Caco-2 (cell line): ENCODE measurements at places on chromosomes 5 and 9. TPM values are rescaled to one million over a fixed set of nuclear protein-coding genes. Genes with fewer than 3 reads are reported as not detected.

The WDR38 gene
- not detected in 2 replicates for total RNA-seq

The TARS1 gene
- total RNA-seq, result 278 and 288 TPM in 2 replicates

- DNase-seq, result no peak
- peaks cover 12% of the 10 kb centered on the region; the same call in 1 of the 2 replicates for H3K4me1 ChIP-seq
- peak overlapping the region; percentile 57 for H3K4me3 ChIP-seq
- peak overlapping the region; percentile 91 for H3K27ac ChIP-seq
- no peaks in the 10 kb centered on the region for H3K36me3 ChIP-seq
Measured at GRCh38 chr5:176447591-176447977, 601 bp upstream of the FAF2 start.

The PRR7 gene
- total RNA-seq, result 4.7 and 5.7 TPM in 2 replicates

GRCh38 chr9:122991370-122991830 lies 42.1 kb upstream of the GPR21 start:
- no peak overlapping the region for H3K27ac ChIP-seq
- H3K27me3 ChIP-seq, result no peaks in the 10 kb centered on the region
- no peak for DNase-seq

GRCh38 chr5:53871775-53872174 lies 311.3 kb downstream of the NDUFS4 start:
- no peak for DNase-seq
- no peaks in the 10 kb centered on the region for H3K36me3 ChIP-seq
- no peaks in the 10 kb centered on the region for H3K4me1 ChIP-seq
- H3K27ac ChIP-seq, result no peak overlapping the region

The CCL19 gene
- total RNA-seq, result not detected in 2 replicates

- no peaks in the 10 kb centered on the region for H3K4me1 ChIP-seq
- no peak overlapping the region for H3K4me3 ChIP-seq
- H3K27me3 ChIP-seq, result no peaks in the 10 kb centered on the region
- H3K36me3 ChIP-seq, result no peaks in the 10 kb centered on the region
- DNase-seq, result no peak
Measured at GRCh38 chr9:13993632-13994185, 320.2 kb downstream of the NFIB start.

The CD14 gene
- total RNA-seq, result 11.5 and 13.3 TPM in 2 replicates

DNA sequence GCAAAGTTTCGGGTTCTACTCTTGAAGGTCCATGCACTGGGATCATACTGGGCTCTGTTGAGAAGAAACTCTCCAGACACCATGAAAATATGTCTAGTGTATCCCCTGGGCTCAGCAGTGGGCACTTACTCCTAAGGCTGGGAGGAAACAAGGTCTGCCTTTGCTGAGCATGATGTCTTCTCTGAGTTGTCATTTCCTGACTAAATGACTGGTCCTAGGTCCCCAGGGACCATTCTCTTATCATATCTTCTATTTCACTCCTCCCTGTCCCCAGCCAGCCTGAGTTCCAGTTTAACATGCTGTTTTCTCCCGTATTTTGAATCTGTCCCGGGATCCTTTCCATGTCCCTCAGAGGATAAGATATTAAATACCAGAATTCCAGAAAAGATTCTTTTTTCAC lies 225.4 kb downstream of the MTRR start:
- no peak for DNase-seq
- H3K4me3 ChIP-seq, result no peak overlapping the region
- no peak overlapping the region for H3K27ac ChIP-seq
- H3K36me3 ChIP-seq, result no peaks in the 10 kb centered on the region

DNA sequence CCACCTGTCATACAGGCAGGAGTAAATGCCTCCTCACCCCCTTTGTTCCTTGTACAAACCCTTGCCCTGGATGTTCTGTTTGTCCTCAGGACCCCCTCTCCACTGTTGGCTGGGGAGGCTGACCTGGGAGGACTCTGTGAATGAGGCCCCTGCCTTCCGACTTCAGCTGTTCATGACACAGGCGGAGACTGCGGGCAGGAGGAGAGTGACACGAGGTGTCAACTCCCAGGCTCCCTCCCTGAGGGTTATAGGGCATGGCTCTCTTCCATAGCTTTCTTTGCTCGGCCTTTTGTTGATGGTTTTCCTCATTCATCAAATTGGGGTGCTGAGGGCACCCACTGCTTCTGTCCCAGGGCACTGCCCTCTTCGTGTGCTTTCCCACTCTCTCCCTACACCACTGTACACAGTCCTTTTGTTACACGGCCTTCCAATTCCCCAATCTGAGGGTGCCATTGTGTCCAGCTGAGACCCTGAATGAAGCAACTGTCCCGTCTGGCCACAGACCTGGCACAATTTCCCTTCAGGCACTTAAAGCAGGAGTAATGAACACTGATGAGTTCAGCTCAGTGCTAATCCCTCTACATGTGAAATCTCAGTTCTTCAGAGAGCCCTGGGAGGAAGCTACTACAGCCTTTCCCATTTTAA lies 33.8 kb downstream of the KCNIP1 start:
- H3K4me3 ChIP-seq, result no peak overlapping the region
- H3K4me1 ChIP-seq, result no peaks in the 10 kb centered on the region
- H3K27me3 ChIP-seq, result no peaks in the 10 kb centered on the region
- H3K27ac ChIP-seq, result peak overlapping the region; percentile 12
- no peaks in the 10 kb centered on the region for H3K36me3 ChIP-seq

DNA sequence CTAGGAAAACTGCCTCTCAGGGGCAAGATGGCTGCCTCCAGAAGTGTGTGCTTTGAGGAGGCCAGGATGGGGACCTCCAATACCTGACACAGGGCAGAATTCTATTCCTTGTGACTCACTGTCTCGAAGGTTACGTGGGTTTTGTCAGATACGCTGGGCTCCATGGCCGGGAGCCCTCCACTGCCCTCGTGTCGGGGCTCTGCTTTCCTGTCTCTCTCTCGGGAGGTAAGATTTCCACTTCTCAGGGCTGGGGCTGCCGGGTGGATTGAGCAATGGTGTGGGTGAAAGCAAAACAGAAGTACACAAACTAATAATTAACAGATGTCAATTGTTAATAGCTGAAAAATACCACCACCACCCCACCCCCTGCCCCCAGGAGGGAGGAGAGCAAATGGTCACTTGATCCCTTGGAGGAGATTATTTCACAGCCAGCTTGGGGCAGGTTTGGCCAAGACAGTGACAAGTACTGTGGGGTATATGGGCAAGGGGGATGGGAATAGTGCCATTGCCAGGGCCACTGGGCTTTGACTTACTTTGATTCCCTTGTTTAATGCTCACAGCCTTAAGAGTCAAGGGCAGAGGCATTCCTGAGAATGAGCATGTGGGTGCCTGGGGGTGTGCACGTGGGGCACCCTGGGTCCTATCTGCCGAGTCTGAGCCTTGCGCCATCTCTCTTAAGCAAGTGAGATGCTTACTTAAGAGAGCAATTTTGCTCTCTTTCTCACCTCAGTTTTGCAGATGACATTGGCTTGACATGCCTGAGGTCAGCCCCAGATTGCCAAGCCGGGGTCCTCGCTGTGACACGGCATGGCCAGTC lies 28.8 kb upstream of the DAB2IP start:
- no peak overlapping the region for H3K4me3 ChIP-seq
- H3K27me3 ChIP-seq, result no peaks in the 10 kb centered on the region
- no peaks in the 10 kb centered on the region; the same call in 1 of the 2 replicates for H3K4me1 ChIP-seq
- no peak overlapping the region for H3K27ac ChIP-seq

- H3K4me3 ChIP-seq, result no peak overlapping the region
- no peak for DNase-seq
- H3K27me3 ChIP-seq, result no peaks in the 10 kb centered on the region; the same call in 1 of the 2 replicates
- no peaks in the 10 kb centered on the region for H3K36me3 ChIP-seq
- H3K4me1 ChIP-seq, result peaks cover 5% of the 10 kb centered on the region; the same call in 1 of the 2 replicates
Measured at GRCh38 chr9:7707934-7708333, 91.6 kb downstream of the DMAC1 start.

- no peak overlapping the region for H3K27ac ChIP-seq
- no peaks in the 10 kb centered on the region for H3K27me3 ChIP-seq
- no peaks in the 10 kb centered on the region for H3K4me1 ChIP-seq
- DNase-seq, result no peak
- H3K36me3 ChIP-seq, result no peaks in the 10 kb centered on the region; the same call in 1 of the 2 replicates
Measured at GRCh38 chr5:54537725-54538124, 20.2 kb downstream of the SNX18 start.

- H3K36me3 ChIP-seq, result no peaks in the 10 kb centered on the region
- H3K27me3 ChIP-seq, result no peaks in the 10 kb centered on the region
- DNase-seq, result no peak
- no peak overlapping the region for H3K27ac ChIP-seq
- H3K4me1 ChIP-seq, result no peaks in the 10 kb centered on the region
Measured at GRCh38 chr9:38521762-38522161, 97.5 kb upstream of the IGFBPL1 start.

- H3K27me3 ChIP-seq, result no peaks in the 10 kb centered on the region
- no peaks in the 10 kb centered on the region for H3K36me3 ChIP-seq
- no peak overlapping the region for H3K27ac ChIP-seq
Measured at GRCh38 chr5:476102-476813, 33.3 kb downstream of the EXOC3 start.

The SLC45A2 gene
- total RNA-seq, result 0.91 and 1.1 TPM in 2 replicates

DNA sequence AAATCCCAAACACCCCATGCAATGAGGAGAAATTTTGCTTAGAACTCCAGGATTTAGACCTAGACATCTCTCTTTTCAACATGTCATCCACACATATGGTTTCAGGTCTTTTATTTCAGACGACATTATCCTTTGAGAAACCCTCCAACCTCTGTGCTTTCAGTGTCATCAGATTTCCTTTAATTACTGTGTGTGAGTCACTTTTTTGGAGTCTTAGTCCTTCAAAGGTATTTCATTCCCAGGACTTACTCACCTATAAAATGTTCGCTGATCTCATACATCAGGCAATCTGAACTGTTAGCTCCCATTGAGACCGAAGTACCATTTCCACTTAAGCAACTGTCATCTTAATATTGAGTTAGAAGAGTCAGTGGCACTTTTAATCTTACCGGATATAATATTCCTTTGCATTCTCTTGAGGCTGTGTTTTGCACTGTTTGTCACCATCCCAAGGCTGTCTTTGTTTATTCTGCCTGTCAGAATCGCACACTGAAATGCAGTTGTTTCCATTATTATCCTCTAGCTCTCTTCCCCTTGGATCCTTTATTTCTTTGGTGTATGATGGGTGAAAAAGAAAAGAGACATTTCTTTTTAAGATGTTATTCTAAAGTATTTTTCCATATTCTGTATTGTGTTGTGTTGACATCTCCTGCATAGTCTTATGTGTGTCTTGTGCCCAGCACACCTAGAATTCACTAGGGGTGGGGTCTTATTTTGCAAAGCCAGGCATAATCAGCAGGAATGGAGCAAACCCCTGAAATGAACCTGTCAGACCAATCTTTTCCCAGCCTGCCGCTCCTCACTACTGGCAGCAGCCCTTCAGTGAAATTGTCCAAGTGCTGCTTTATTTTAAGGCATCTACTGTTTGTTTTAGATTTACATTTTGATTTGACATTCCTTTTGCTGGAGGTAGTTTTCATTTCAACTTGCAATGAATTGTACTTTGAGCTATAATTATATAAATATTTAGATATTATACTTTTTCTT lies 155.4 kb downstream of the PAM start:
- H3K4me3 ChIP-seq, result no peak overlapping the region
- H3K27ac ChIP-seq, result no peak overlapping the region
- no peaks in the 10 kb centered on the region for H3K27me3 ChIP-seq
- H3K36me3 ChIP-seq, result no peaks in the 10 kb centered on the region
- H3K4me1 ChIP-seq, result no peaks in the 10 kb centered on the region

The MZB1 gene
- not detected in 2 replicates for total RNA-seq

DNA sequence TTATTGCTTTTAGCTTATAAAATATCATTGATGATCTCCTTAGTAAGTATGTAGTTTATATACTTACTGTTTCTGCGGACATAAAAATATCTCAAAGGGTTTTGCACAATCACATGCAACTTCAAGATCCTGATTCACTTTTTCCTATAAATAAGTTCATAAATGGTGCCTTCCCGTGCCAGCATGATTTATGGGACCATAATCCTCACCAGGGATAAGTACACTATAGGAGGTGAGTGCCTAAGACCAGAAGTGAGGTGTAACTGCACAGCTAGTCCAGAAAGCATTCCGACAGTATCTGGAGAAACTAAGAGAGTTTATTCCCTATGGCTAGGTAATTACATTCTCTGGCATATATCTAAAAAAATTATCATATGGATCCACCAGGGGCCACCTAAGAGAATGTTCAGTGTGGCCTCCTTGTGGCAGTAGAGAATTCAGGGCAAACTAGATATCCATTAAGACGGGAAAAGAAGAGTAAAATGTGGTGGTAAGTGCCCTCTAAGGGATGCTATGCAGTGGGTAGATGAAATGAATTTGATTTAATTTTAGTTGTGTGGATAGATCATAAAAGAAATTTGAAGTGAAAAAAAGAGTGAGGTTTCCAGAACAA lies 402.5 kb upstream of the SLC24A2 start:
- H3K36me3 ChIP-seq, result no peaks in the 10 kb centered on the region
- no peak for DNase-seq
- no peaks in the 10 kb centered on the region for H3K27me3 ChIP-seq
- H3K4me3 ChIP-seq, result no peak overlapping the region

DNA sequence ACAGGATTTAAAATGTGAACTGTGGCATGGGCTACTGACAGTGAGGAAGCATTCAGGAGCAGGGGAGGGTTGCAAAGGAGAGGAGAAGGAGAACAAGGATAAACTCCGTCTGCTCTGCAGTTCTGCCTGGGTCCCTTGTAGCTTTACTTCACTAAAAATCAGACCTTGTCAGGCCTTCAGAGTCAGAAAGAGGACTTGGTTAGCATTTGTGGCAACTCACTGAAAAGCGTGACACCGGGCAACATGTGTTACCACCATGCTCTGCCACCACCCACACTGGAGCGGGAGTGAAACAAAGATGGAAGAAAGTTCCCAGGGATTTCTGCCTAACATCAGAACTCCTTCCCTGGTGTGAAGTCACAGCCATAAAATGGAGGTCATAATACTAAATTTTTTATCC lies 19.3 kb downstream of the FYB1 start:
- H3K4me1 ChIP-seq, result peaks cover 42% of the 10 kb centered on the region
- no peak for DNase-seq
- H3K27me3 ChIP-seq, result no peaks in the 10 kb centered on the region
- no peaks in the 10 kb centered on the region for H3K36me3 ChIP-seq
- H3K4me3 ChIP-seq, result no peak overlapping the region

DNA sequence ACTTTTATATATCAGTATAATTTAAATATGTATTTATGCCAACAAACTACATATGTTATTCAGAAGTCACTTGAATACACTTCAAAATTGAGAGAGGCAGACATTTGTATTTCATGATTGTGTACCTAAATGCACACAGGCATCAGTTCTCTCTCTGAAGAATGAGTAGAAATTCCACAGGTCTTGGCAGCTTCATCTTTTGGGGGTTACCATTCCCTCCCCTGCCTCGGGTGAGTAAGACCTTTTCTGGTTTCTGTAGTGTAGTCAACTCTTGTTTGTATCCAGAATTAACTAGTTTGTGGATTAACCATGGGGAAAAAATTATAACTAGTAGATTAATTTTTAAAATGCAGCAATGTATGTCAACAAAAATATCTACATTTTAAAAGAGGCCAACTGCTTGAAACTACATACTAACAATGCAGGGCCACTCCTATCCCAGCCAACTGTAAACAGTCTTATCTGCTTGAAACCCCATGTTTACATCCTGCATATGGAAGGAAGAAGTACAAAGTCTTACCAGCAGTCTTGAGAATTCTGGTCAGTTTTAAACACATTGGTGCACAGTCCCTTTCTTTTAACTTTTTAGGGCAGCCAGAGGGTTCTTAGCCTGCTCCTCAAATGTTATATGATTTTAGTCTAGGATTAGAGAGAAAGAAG lies 339.6 kb upstream of the KIF2A start:
- H3K4me3 ChIP-seq, result no peak overlapping the region
- no peaks in the 10 kb centered on the region; the same call in 1 of the 2 replicates for H3K27me3 ChIP-seq
- H3K27ac ChIP-seq, result no peak overlapping the region
- no peaks in the 10 kb centered on the region for H3K36me3 ChIP-seq
- H3K4me1 ChIP-seq, result no peaks in the 10 kb centered on the region
- DNase-seq, result no peak

The OTULIN gene
- 38.6 and 42.6 TPM in 2 replicates for total RNA-seq

The C5orf63 gene
- 7.6 and 10.5 TPM in 2 replicates for total RNA-seq
